Pulmonary artery endothelial cell (primary cell): ENCODE measurements at places on chromosomes 7 and 10. TPM values are rescaled to one million over a fixed set of nuclear protein-coding genes. Genes with fewer than 3 reads are reported as not detected.

Gene CYP26A1
- total RNA-seq: 0.07 and 0.21 TPM in 2 replicates

Gene TAC1
- not detected in 2 replicates for total RNA-seq

Gene CRHR2
- total RNA-seq: not detected in 2 replicates

Gene NYAP1
- total RNA-seq: 2.0 and 4.2 TPM in 2 replicates

Gene CRYGN
- not detected in 2 replicates for total RNA-seq

Gene SPDYE6
- not detected in 2 replicates for total RNA-seq

Gene ABCC2
- total RNA-seq: 0.66 and 0.99 TPM in 2 replicates

Gene POU6F2
- total RNA-seq: not detected in 2 replicates

Gene EBF3
- 0.07 and 0.14 TPM in 2 replicates for total RNA-seq

Gene GIMAP7
- 48.7 and 72.0 TPM in 2 replicates for total RNA-seq

Gene KLHDC10
- 29.3 and 39.9 TPM in 2 replicates for total RNA-seq

Gene FXYD4
- not detected in 2 replicates for total RNA-seq

Gene RGR
- total RNA-seq: not detected in 2 replicates

Gene MUC12
- total RNA-seq: under 0.01 TPM in 1 of 2 replicates, not detected in the other

Gene IFIT1B
- not detected in 2 replicates for total RNA-seq

Gene LDB3
- total RNA-seq: not detected in 2 replicates

Gene LRRC18
- total RNA-seq: not detected in 2 replicates

Gene LRRTM3
- not detected in 2 replicates for total RNA-seq

Gene OR2A42
- under 0.01 TPM in 1 of 2 replicates, not detected in the other for total RNA-seq

Gene VPS37D
- 2.5 and 4.3 TPM in 2 replicates for total RNA-seq

Gene STEAP1B
- 53.2 and 57.9 TPM in 2 replicates for total RNA-seq

Gene ZNF365
- total RNA-seq: 0.04 and 0.40 TPM in 2 replicates

Gene CAPZA2
- 304 and 404 TPM in 2 replicates for total RNA-seq

Gene HNRNPF
- 298 and 383 TPM in 2 replicates for total RNA-seq

Gene LRRC61
- total RNA-seq: 0.07 and 0.25 TPM in 2 replicates

Gene FRA10AC1
- total RNA-seq: 5.7 and 6.7 TPM in 2 replicates

Gene CCAR1
- total RNA-seq: 30.9 and 40.4 TPM in 2 replicates

Gene MYL10
- not detected in 2 replicates for total RNA-seq

Gene GNAT3
- total RNA-seq: not detected in 2 replicates

Gene TSPAN33
- 0.07 and 0.28 TPM in 2 replicates for total RNA-seq

Gene INHBA
- total RNA-seq: 2.4 and 13.1 TPM in 2 replicates
